ENCODE measurements at places on chromosomes 12 and 14.
A peak's percentile ranks its signal among the peaks of the same experiment; 100 is the strongest.

DNA sequence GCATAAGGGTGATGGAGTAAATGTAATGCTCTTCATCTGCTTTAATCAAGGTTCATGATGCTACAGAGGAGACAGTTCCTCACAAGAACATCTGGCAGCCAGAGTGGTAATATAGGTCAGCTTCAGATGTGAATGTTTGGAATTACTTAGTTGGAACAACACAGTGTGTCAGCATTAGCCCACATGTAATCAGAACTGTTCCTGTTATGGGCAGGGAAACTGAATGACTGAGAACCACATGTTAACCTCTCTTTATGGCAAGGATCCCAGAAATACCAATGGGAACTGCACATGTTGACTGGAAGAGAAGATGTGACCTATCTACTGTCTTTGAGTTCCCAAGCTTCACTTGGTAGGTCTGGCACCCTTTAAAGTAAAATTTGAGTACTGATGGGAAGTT is 390.1 kb upstream of the PDE3A start:
- no peak for DNase-seq
- no peaks in the 10 kb centered on the region for H3K36me3 ChIP-seq
- no peak overlapping the region for H3K4me3 ChIP-seq
- no peak overlapping the region for H3K27ac ChIP-seq
- no peaks in the 10 kb centered on the region for H3K4me1 ChIP-seq

GRCh38 chr12:22624548-22624869 is 462 bp upstream of the ETNK1 start:
- H3K27ac ChIP-seq = peak overlapping the region; percentile 99
- no peaks in the 10 kb centered on the region for H3K36me3 ChIP-seq
- peak overlapping the region; percentile 95 for H3K4me3 ChIP-seq
- H3K4me1 ChIP-seq = no peaks in the 10 kb centered on the region
- H3K27me3 ChIP-seq = no peaks in the 10 kb centered on the region

- DNase-seq = no peak
- H3K27ac ChIP-seq = no peak overlapping the region
- no peaks in the 10 kb centered on the region for H3K4me1 ChIP-seq
- H3K4me3 ChIP-seq = no peak overlapping the region
- H3K27me3 ChIP-seq = no peaks in the 10 kb centered on the region
Measured at GRCh38 chr12:89923091-89923490, 214.5 kb upstream of the ATP2B1 start.

GRCh38 chr12:95185854-95186253 is 31.4 kb downstream of the FGD6 start:
- H3K27me3 ChIP-seq = no peaks in the 10 kb centered on the region
- no peaks in the 10 kb centered on the region for H3K36me3 ChIP-seq
- no peak for DNase-seq
- no peak overlapping the region for H3K4me3 ChIP-seq
- no peak overlapping the region for H3K27ac ChIP-seq

DNA sequence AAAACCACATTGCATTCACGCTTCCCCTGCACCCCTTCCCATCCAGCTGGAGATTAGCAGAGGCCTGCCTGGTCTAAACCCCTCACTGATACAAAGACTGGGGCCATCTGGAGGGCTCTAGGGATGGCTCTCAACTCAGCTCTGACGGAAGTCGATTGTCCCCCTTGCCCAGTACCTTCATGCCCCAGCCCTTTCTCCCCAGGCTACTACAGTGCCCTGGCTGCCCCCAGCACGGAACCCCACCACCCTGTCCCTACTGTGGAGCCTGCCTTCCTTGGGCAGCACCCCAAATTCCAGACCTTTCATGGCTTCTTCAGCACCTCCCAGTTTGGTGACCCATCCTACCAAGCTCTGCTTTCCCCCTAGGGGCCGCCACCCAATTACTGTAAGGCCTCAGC is 25.6 kb downstream of the ZFP36L1 start:
- H3K36me3 ChIP-seq = no peaks in the 10 kb centered on the region
- H3K27ac ChIP-seq = no peak overlapping the region
- no peaks in the 10 kb centered on the region for H3K27me3 ChIP-seq

DNA sequence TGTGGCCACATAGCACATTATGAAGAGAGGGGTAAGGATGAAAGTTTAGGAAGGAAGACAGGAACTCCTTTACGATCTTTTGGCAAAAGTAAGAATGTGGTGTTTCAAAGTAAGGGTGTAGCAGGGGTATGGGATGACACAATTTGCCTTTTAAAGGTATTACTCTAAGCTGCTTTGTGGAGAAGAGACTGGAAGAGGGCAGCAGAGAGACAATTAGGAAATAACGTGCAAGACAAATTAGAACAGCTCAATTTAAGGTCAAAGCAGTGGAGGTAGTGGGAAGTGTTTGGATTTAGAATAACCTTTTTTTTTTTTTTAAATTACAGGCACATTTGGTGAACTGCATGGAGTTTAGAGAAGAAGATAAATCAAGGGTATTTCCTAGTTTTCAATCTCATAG is 342.6 kb downstream of the NOVA1 start:
- H3K4me1 ChIP-seq = no peaks in the 10 kb centered on the region
- H3K27ac ChIP-seq = no peak overlapping the region
- no peak for DNase-seq
- H3K27me3 ChIP-seq = no peaks in the 10 kb centered on the region
- H3K36me3 ChIP-seq = no peaks in the 10 kb centered on the region
- H3K4me3 ChIP-seq = no peak overlapping the region

GRCh38 chr12:106161491-106161890 is 22.7 kb upstream of the NUAK1 start:
- no peaks in the 10 kb centered on the region for H3K36me3 ChIP-seq
- no peak overlapping the region for H3K4me3 ChIP-seq
- no peak overlapping the region for H3K27ac ChIP-seq
- H3K4me1 ChIP-seq = no peaks in the 10 kb centered on the region
- no peaks in the 10 kb centered on the region for H3K27me3 ChIP-seq

DNA sequence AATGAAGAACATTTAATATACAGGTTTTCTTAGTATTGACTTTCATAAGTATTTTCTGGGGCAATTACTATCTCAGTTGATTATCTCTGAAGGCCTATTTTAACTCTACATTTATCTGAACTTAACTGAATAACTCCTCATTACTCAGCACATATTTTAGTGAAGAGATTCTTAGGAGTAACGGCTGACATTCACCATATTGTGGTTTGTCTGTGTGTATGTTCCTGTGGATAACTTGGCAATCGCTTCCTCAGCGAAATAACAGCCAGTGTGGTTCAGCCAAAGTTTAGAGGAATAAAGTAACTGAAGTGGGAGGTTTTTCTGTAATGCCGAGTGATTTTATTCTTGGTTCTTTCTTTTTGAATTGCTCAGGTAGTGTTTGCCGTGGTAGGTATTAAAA is 168.0 kb downstream of the RAD51B start:
- no peaks in the 10 kb centered on the region for H3K27me3 ChIP-seq
- H3K27ac ChIP-seq = peak overlapping the region; percentile 82
- H3K36me3 ChIP-seq = no peaks in the 10 kb centered on the region
- no peak for DNase-seq
- H3K4me1 ChIP-seq = no peaks in the 10 kb centered on the region
- no peak overlapping the region for H3K4me3 ChIP-seq

- H3K4me1 ChIP-seq = no peaks in the 10 kb centered on the region
- no peaks in the 10 kb centered on the region for H3K36me3 ChIP-seq
- H3K27ac ChIP-seq = no peak overlapping the region
- DNase-seq = no peak
- H3K4me3 ChIP-seq = no peak overlapping the region
Measured at GRCh38 chr12:42779186-42779859, 189.8 kb upstream of the PRICKLE1 start.

DNA sequence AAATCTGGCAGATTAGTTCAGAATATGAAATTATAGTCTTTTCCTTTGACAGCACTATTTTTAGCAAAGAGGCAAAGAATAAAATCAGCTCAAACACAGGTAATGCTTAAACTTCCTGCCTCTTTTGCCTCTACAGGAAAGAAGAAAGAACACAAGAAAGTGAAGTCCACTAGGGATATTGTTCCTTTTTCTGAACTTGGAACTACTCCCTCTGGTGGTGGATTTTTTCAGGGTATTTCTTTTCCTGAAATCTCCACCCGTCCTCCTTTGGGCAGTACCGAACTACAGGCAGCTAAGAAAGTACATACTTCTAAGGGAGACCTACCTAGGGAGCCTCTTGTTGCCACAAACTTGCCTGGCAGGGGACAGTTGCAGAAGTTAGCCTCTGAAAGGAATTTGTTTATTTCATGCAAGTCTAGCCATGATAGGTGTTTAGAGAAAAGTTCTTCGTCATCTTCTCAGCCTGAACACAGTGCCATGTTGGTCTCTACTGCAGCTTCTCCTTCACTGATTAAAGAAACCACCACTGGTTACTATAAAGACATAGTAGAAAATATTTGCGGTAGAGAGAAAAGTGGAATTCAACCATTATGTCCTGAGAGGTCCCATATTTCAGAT is 17.4 kb downstream of the TMPO start:
- H3K4me3 ChIP-seq = no peak overlapping the region
- no peaks in the 10 kb centered on the region for H3K27me3 ChIP-seq
- no peaks in the 10 kb centered on the region for H3K4me1 ChIP-seq
- DNase-seq = no peak

- no peaks in the 10 kb centered on the region for H3K36me3 ChIP-seq
- no peak for DNase-seq
- H3K4me1 ChIP-seq = no peaks in the 10 kb centered on the region
- no peak overlapping the region for H3K4me3 ChIP-seq
- H3K27me3 ChIP-seq = no peaks in the 10 kb centered on the region
- no peak overlapping the region for H3K27ac ChIP-seq
Measured at GRCh38 chr12:31232361-31232965, 93.5 kb downstream of the SINHCAF start.

- no peak for DNase-seq
- no peak overlapping the region for H3K4me3 ChIP-seq
- H3K27me3 ChIP-seq = no peaks in the 10 kb centered on the region
- no peak overlapping the region for H3K27ac ChIP-seq
Measured at GRCh38 chr12:60257063-60257462, 661.2 kb downstream of the SLC16A7 start.

- H3K36me3 ChIP-seq = no peaks in the 10 kb centered on the region
- no peaks in the 10 kb centered on the region for H3K27me3 ChIP-seq
- DNase-seq = no peak
- no peaks in the 10 kb centered on the region for H3K4me1 ChIP-seq
- no peak overlapping the region for H3K4me3 ChIP-seq
Measured at GRCh38 chr14:86935241-86935885, 1057.6 kb downstream of the GALC start.
